Brain (organoid and tissue), 16 donors: ENCODE measurements at places on chromosomes 2 and 18. TPM values are rescaled to one million over a fixed set of nuclear protein-coding genes. Genes with fewer than 3 reads are reported as not detected.
A peak's percentile ranks its signal among the peaks of the same experiment; 100 is the strongest.

- DNase-seq: peak; percentile 81
Measured at GRCh38 chr2:201964631-201965206, 68.9 kb upstream of the FZD7 start.

- DNase-seq: no peak
Measured at GRCh38 chr2:101720732-101721131, 23.2 kb downstream of the MAP4K4 start.

DNA sequence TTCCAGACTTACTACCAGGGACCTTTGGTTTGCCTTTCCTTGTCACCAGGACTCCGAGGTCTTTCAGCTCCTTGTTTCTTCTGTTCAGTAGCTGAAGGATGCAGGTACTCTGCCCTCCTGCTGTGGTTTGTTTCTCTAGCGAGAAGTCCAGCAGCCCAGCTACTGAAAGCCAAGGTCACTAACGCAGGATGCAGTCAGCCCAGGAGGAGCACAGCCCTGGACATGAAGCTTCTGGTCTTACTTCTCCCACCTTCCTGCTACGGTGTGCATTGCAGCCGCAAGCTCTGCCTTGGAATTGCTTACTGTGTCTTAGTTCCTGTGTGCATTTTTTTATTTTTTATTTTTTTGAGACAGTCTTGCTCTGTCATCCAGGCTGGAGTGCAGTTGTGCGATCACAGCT, 62.4 kb downstream of the DGKD start:
- DNase-seq: no peak

GRCh38 chr2:71661782-71662181, 208.4 kb downstream of the DYSF start:
- DNase-seq: no peak

DNA sequence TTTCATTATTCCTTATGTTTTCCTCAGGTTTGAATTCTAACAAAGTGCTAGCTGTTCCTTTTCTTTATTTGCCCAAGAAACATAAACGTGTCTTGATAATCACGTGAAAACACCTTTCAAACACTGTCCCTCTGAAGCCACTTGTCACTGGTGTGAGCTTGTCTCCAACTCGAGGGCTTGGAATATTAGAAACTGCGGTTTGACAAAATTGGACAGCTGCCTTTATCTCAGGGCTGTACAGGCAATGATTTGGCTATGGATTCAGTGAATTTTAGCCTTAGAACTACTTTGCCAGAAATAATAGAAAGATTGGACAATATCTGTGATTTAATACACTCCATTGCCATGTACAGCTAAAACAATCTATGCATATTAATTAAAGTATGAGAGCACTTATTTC, 763.0 kb upstream of the ACVR2A start:
- no peak for DNase-seq

- DNase-seq: no peak
Measured at GRCh38 chr2:1865716-1866234, 121.5 kb upstream of the PXDN start.

- no peak for DNase-seq
Measured at GRCh38 chr2:42767899-42768705, 4.2 kb upstream of the OXER1 start.

Gene PMAIP1
- polyA plus RNA-seq: 7.5 TPM

Gene CIDEA
- 1.5 TPM for polyA plus RNA-seq
